ENCODE measurements at places on chromosomes 2 and 18.

DNA sequence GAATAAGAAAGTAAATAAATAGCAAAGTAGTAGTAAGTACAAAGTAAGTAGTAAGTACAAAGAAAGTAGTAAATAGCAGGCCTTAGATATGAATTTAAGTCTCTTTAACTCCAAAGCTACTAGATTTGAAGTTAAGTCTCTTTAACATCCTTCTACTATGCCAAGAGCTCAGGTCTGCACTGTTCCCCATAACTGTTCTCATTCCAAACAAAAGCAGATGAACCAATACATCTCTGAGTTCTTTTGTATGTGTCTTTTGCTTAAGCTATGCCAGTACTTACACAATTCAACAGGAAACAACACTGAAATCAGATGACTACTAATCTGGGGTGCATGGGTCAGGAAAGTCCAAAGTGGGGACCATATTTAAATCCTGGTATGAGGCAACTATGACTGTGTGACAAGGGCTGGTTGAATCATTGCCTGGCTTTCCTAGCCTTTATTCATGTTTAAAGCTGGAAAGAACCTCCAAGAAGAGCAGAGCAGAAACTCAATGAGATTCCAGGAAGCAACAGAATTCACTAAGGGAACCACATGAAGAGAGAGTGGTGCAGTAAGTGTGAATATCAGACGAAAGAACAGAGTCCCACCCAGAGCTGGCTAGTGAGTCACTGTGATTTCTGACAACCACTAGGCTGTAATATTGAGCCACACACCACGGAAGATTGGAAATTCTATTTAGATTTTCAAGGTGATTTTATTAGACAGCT, 51.0 kb upstream of the CYP26B1 start:
- peak; percentile 59 for DNase-seq

DNA sequence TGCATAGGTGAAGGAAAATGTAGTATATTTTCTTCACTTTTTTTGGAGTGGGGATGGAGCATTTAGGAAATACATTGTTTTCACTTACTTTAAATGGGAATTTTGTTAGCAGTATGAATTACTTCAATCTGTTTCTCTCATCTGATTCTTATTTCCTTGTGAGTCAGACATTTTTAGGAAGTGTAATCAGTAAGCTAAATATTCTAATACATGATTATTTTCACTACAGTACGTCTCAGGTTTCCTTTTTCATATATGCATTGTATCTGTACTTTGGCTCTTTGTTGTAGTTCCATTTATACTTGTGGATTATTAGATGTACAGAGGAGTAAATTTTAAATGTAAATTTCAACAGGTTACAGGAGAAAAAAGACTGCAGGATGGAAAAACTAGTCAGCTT, 27.9 kb downstream of the GPD2 start:
- DNase-seq, result no peak

GRCh38 chr2:214232271-214232670, 178.6 kb upstream of the VWC2L start:
- DNase-seq, result no peak

- peak; percentile 17 for DNase-seq
Observed at GRCh38 chr2:30261695-30262211, 30.4 kb downstream of the LBH start.

DNA sequence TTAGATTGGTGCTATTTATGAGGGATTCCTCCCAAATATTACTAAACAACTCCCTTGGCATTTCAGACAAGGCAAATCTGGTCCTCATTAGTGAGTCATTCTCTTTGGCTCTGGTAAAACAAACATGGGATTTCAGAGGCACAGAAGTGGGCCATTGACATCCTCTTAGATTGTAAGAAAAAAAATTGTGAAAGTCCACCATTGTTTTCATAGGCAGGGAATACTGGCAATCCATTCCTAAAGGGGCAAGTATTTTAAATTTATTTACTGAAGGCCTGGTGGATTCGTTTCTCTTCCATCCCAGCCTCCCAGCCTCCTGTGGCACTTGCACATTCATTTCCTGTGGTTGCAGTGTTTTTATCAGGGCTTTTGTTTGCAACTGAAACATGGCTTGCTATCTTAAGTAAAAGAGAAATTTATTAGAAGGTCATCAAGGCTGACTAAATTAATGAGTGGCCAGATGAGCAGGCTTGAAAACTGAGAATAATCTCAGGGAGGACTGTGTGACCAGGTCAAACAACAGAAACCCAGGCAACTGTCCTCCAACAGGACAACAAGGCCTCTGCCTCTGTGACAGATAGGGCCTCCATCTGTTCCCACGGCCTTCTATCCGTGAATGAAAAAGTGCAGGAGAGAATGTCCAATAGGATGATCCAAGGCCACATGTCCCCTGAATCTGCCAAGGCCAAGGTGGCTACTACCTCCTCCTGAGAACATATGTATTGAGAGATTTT, 23.1 kb upstream of the TNFAIP6 start:
- DNase-seq, result peak; percentile 12

DNA sequence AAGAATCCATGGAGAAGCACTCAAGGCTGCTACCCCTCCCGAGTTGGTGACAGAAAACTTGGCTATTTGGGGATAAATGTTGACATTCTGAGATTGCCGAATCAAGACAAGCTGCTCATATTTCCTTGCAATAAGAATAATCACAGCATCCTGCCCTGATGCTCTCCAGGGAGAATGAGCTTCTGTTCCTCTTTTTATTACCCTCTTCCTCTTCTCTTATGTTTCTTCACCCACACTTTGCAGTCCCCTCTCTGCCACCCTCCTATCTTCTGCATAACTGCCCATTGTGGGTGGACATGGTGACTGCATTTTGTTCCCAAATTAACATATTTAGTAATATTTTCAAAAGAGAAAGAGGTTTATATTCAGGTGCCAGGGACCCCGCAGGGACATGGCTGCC, 11.9 kb upstream of the MSGN1 start:
- DNase-seq, result peak; percentile 89

DNA sequence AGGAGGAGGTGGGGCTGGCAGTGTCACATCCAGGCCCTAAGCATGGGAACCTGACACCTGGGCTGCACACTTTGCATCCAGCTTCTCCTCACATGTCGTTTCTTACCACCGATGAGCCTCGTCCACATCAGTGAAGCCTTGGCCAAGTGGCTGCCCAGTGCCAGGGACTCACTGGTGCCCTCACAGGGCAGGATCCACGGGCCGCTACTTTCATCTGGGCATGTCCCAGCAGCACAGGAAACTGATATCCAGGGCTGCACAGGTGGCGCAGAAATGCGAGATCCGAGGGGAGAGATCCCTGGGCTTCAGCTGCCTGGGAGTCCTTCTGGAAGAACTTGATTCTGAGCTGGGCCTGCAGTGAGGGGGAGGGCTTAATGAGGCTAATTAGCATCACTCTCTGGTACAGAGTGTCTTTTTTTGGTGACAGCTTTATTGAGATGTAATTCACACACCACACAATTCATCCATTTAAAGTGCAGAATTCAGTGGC, 291.6 kb upstream of the HDAC4 start:
- DNase-seq, result no peak

- DNase-seq, result no peak
Observed at GRCh38 chr18:22470248-22471235, 52.8 kb upstream of the CTAGE1 start.

DNA sequence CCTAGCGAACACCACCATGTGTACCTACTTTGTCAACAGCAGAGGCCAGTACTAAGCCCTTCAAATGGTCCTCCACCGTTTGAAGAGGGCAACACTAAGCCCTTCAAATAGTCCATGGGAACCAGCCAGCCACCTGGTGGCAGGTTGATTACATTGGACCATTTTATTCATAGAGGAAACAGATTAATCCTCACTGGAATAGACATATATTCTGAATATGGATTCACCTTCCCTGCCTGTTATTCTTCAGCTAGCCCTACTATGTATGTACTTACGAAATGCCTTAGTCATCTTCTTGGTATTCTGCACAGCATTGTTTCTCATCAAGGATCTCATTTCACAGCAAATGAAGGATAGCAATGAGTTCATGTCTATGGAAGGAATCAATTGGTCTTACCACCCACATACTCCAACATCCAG, 10.0 kb upstream of the ZNF396 start:
- no peak for DNase-seq

GRCh38 chr2:186518291-186518690, 32.2 kb downstream of the ZC3H15 start:
- DNase-seq, result no peak

GRCh38 chr2:109160714-109161440, 31.9 kb downstream of the SH3RF3 start:
- no peak for DNase-seq

DNA sequence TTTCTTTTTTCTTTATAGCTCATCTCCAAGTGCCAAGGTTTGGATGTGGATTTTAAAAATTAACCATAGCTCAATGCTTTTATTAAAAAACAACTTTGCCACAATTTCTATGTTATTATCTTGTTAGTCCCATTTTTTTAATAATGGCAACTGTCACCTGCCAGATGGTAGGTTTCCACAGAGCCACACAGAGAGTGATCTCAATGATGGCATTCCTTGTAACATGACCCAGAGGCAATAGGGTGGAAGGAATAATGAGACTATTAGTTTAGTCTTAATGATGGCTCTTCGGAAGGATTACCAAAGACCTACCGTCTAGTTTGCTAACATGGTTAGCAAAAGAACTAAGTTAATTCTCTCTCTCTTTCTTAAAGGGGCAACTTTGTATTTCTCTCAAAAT, 64.0 kb downstream of the REL start:
- DNase-seq, result no peak

- no peak for DNase-seq
Observed at GRCh38 chr2:45211636-45212035, 202.4 kb upstream of the SIX2 start.

DNA sequence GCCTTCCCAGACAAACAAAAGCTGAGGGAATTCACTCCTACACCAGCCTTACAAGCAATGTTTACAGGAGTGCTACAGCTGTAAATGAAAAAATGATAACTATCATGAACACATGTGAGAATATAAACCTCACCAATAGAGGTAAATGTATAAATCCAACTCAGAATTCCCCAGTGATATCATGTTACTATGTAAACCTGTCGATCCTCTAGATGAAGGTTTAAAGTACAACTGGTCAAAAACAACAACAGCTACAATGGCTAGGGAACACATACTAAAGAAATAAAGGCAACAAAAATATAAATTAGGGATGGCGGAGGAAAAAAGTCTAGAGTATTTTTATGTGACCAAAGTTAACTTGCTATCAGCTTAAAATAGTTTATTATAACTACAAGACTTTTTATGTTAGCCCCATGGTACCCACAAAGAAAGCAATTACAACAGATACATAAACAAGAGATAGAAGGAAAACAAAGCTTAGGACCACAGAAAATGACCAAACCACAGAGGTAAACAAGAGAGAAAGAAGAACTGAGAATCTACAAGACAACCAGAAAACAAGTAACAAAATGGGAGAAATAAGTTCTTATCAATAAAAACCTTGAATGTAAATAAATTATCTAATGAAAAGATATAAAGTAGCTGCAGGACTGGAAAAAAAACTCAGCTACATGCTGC, 8.3 kb downstream of the CERKL start:
- DNase-seq, result no peak

DNA sequence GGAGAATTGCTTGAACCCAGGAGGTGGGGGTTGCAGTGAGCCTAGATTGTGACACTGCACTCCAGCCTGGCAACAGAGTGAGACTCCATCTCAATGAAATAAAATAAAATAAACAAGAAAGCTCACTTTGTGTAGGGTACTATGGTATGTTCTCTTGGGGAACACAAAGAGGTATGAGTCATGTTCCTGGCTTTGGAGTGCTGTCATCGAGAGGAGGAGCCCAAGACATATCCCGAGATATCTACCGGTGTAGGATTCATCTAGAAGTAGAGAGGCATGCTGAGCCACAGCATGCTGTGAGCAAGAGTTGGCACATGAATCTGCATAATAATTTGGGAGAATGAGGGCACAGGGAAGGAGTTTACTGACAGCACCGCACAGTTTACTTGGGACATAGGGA, 244.9 kb upstream of the EPHA4 start:
- DNase-seq, result no peak

GRCh38 chr2:8259106-8259840, 422.6 kb upstream of the ID2 start:
- DNase-seq, result no peak

GRCh38 chr2:60502144-60502543, 51.3 kb downstream of the BCL11A start:
- no peak for DNase-seq

- no peak for DNase-seq
Observed at GRCh38 chr2:69789175-69789721, 40.2 kb upstream of the GMCL1 start.

- DNase-seq, result no peak
Observed at GRCh38 chr2:14815201-14815600, 182.7 kb downstream of the LRATD1 start.

DNA sequence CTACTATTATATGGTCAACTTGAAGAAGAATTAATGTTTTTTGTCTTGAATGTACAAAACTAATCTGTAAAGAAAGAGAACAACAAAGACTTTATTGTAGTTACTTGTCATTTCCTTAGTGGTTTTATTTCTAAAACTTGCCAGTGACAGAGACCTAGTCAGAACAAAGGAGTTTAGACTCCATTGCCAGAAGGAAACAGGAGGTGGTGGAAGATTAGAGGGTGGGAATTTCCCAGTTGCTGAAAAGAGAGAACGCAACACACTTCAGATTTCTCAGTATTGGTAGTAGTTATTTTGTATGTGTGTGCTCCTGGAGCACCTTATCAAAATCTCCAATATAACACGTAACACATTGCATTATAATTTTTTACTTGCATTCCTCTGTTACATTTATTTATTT, 81.4 kb downstream of the CDCA7 start:
- no peak for DNase-seq

DNA sequence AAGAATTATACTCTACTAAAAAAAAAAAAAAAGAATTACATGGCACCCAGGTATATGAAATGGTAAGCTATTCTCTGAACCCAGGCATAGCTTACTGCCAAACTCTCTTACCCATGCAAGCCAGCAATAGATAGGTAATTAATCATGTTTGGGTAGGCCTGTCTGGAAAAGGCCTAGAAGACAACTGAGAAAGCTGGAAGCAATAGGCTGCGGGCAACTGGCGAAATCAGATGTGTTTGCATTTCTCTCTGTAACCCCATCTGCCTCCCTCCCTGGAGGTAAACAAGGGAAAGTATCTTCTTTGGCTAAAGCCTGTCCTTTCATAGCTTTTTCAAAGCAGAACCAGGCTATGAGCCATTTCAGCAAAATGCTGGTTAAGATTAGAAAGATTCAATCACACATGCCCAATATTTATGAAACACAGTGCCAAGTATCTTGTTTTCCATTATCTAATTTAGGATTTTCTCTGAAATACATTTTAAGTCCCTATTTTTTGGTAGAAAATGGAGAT, 934.8 kb upstream of the DDX18 start:
- DNase-seq, result no peak

Data from suppressor macrophage treated with lipopolysaccharide for 4 hours (primary cell).